ENCODE measurements at places on chromosomes 2 and 18. TPM values are rescaled to one million over a fixed set of nuclear protein-coding genes. Genes with fewer than 3 reads are reported as not detected.
A peak's percentile ranks its signal among the peaks of the same experiment; 100 is the strongest.

PLGLB1 gene
- total RNA-seq = 6.3 TPM

DNPEP gene
- 58.5 TPM for total RNA-seq

CFC1B gene
- total RNA-seq = not detected

REG3G gene
- total RNA-seq = 0.66 TPM

GRCh38 chr2:71223767-71224333 is 3.1 kb downstream of the PAIP2B start:
- DNase-seq = peak; percentile 52

- DNase-seq = no peak
Measured at GRCh38 chr18:56112013-56112749, 524.2 kb upstream of the TCF4 start.

DNA sequence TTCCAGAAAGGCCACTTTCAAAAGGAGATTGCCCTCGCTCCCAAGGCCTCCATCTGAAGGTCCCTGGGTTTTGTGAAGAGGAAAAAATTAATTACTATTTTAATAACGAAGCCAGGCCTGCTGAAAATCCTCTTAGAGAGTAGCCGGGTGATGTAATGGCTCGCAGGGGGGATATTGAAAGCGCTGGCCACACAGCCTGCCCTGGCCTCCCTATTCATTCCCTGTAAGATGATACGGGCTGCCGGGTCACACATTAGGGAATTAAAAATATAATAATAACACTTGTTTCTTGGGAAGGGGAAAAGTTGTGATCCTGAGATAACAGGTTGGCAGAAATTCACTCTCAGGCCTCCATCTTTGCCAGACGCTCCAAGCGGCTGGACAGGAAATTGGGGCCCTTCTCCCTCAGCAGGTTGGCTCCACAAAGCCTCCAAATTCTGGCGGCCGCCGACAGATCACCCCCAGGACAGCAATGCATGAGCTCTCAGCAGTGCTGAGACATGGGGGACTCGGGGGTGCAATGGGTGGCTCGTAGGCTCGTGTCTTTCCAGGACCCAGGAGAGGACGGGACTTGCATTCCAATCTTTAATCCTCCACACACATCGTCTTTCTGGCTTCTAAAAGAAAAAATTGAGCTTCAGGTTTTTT is 299.9 kb upstream of the SALL3 start:
- no peak for DNase-seq

Data from mucosa of gallbladder (tissue), 1 donor.